Stimulated activated CD8-positive, alpha-beta memory T cell treated with anti-CD3 and anti-CD28 coated beads, Interleukin-7, amount 100 ng/mL, for 1 hour (primary cell): ENCODE measurements at places on chromosomes 12 and 14.

DNA sequence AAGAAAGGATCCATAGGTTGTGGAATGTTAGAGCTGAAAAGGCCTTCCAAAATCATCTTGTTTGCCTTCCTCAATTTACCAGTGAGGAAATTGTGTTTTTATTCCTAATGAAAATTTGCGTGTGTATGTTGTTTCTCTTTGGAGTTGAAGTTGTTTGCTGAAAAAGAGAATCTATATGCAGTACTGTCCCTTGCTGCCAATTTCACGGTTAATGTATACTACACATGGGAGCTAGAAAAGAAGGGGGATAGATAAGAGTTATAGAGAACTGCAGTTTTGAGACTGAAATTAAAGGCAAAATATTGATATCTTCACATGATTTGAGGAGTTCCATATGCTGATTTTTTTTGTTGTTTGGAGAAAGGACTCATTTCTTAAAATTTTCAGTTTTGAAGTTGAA lies 62.0 kb upstream of the LRTM2 start:
- no peak for DNase-seq

DNA sequence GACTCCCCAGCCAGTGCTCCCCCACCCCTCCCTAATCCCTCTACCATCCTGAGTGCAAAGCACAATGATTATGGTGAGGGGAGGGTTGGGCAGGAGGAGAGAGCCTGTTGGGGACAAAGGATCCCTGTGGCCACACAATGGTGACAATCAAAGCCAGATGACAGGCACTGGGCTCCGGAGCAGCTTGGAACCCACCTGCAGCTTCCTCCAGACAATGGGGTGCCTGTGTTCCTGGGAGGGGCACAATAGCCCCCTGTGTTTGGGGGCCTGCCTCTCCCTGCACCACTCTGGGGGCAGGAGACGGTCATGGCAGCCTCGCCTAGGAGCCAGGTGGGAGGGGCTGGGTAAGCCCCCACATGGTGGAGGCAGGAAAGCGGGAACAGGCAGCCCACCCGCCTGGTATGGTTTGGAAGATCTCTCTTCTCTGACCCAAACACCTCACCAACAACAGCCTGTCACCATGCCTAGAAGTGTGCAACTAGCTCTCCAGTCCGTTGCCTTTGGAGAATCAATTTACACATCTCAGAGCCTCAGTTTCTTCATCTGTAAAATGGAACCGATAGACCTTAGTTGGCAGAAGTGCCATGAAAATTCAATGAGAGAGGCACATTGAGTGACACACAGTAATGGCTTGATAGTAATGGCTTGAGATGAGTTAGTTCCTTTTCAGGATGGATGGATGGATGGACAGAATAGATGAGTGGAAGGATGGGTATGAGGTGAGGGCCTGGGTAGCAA lies 53.0 kb downstream of the MVK start:
- DNase-seq, result no peak

DNA sequence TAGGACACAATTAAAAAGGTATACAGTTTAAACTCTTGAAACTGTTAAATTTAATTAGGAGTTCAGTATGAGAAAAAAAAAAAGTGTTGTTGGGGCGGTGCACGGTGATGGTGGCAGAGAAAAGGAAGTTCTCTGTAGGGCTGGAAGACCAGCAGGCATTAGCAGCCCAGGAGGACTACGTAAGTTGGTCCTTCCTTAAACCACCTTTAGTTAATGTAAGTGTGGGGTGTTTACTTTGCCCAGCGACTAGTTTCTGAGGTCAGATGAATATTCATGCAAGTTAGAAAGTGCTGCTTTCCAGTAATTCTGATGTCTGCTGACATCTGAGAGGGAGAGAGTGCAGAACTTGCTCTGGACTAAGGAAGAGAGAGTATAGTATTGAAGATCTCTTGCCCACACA lies 54.9 kb downstream of the NKX2-1 start:
- no peak for DNase-seq

DNA sequence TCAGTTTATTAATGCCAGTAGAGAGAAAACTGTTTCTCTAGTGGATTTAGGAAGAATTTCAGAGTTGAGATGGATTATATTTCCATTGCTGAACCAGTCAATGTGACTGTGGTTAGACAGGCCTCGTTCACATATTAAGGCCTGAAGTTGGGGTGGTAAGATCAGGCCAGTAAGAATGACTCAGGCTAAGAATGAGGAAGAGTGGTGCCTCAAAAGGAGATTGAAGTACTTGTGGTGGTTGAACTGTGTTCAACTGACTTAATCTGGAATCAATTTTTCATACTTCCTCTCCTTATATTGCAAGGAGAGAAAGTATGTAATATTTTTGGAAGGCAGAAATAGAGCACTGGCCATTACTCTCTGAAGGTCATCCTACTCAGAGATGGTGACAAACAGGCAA lies 37.8 kb upstream of the ATF7IP start:
- DNase-seq, result no peak

- no peak for DNase-seq
Measured at GRCh38 chr14:90987140-90987539, 73.3 kb downstream of the RPS6KA5 start.

GRCh38 chr14:66365388-66365787 lies 120.8 kb upstream of the CCDC196 start:
- no peak for DNase-seq

DNA sequence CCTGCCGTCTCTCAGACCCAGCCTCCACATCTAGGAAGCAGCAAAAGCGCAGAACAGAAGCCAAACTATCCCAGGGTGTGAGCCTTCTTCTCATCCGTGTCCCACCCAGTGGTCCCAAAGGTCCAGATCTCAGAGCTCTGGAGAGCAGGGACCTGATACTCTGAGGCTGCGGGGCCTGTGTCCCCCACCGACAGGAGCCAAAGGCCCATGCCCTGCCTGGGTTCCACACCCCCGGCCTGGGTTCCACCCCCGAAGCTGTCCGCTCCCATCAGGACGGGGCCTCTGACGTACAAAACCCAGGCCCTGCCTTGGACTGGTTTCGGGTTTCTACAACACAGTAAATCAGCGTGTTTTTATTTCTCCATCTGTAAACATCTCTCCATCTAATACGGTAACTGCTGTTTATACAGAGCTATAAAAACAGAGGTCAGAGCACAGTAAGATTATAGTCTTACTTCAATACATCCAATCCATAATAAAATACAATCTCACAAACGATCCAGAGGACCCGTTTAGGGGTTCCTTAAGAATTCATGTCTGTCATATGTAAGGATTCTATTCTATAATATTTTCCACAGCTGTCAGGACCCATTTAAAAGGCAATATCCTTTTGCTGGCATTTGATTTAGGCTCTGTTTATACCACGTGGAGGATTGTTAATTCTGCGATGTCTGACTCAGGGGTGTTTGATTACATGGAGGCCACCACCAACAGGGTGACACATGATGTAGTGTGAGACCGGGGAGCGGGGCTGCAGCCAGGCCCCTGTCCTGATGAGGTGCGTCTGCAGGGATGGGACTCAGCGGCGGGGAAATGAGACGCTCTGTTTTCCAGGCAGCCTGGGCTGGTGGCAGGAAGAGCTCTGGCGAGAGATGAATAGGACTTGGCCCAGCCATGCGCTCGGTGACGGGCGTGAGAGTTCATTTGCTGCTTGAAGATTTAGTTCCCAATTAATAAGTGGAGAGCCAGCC lies 110.3 kb downstream of the DICER1 start:
- DNase-seq, result no peak

DNA sequence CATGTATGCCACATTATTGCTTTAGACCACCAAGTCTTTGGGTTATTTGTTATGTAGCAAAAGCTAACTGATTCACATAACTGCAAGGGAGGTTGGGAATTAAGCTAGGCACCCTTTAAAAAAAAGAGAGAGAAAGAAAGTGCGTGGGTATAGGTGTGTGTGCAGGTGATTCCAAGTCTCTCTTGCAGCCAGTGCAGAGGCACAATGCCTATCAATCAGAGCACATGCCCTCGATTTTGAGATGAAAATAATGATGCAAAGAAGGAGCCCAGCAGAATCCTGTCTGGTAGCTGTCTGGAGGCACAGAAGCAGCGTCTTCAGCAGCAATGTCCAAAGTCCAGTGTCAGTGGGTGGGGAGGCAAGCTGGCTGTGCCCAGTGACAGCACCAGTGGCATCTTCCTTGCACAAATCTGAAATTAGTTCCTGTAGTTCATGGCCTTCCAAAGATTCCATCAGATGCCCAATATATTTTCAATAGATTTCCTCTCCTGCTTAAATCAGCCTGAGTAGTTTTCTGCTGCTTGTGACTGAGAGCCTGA lies 62.4 kb upstream of the TBPL2 start:
- DNase-seq, result no peak

DNA sequence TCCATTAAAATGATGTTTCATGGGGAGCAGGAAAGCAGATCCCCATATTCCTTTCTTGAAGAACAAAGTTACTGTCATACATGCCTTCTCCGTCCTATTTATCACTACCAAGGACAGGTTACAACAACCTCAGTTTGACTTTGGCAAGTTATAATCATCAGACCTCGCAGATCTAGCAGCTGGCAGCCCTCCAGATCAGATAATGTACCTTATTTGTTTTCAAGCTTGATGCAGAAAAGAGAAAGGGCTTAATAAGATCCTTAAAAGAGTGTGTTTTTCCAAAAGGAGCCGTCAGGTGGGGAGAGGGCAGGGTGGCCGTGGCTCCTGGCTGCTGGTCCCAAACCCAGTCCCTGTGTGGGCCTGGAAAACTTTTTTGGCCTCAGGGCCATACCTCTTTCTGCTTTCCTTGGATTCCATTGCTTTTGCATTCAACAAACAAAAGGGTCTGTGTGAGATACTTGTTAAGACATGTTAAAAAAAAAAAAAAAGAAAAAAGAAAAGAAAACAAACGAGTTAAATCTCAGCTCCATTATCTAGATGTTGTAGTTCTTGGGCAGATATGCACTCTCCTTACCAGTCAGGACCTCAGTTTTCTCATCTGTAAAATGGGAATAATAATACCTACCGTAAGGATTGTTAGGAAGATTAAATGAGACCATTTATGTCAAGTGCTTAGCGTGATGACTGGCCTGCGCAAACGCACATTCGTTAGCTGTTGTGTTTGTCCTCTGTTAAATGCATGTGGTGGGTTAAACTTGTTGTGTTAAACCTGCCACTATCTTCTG lies 64.6 kb downstream of the B4GALNT3 start:
- DNase-seq, result no peak

GRCh38 chr12:2336409-2336829 lies 283.6 kb downstream of the CACNA1C start:
- DNase-seq, result no peak

DNA sequence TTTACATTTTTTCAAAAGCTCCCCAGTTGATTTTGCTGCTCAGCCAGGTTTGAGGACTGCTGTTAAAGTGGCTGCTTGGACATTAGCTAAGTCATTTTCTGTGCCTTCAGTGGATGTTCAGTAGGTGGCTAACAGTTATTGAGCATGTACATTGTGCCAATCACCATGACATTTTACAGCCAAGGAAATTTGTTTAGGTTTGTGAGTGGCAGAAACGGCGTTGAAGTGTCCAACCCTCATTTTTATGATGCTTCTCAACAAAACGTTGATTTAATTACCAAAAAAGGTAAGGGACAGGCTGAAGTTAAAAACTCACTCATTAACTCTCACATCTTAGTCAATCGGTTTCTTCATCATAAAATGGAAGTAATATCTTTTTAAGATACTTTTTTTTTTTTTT lies 37.0 kb upstream of the LRIG3 start:
- no peak for DNase-seq

GRCh38 chr14:72715215-72715849 lies 178.6 kb downstream of the DPF3 start:
- no peak for DNase-seq

DNA sequence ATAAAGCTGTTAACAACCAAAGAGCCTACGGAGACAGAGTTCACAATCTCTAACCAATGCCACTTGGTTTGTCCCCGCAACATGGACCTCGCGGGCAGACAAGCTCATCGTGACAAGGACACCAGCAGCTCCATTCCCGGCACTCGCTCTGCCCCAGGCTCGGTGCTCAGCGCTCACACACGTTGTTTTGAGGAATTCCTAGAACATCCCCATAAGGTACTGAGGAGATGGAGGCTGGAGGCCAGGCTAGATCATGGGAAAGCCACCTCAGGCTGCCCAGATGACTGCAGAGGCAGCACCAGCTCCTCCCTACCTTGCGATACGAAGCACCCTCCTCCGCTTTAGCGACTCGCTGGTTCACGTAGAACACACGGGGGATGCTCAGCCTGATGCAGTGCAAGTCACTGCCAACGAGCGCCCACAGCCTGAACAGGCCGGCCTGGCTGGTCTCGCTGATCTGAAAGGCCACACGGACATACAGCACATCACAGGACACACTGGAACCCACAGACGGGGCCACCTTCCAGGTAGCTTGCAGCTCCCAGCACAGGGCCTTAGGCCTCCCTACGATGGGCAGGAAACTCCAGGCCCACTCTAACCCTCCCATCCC lies 30.1 kb downstream of the P2RX2 start:
- DNase-seq, result no peak

DNA sequence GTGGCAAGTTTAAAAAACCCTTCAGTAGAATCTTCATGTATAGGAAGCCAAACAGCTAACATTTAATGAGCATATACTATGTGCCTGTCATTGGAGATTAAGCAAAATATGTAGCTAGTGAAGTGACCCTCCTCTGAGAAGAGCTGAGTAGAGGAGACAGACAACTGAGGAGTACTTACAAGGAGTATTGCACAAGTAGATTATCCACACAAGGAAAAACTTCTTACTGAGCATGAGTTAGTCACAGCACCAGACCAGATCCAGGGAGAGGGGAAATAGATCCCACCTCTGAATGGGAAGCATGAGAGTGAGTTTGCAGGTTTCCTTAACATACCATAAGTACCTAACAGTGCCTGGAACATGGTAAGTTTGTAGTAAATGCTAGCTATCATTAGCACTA lies 33.0 kb downstream of the FRMD6 start:
- no peak for DNase-seq

GRCh38 chr12:39905152-39905551 lies 200.7 kb downstream of the SLC2A13 start:
- DNase-seq, result no peak

DNA sequence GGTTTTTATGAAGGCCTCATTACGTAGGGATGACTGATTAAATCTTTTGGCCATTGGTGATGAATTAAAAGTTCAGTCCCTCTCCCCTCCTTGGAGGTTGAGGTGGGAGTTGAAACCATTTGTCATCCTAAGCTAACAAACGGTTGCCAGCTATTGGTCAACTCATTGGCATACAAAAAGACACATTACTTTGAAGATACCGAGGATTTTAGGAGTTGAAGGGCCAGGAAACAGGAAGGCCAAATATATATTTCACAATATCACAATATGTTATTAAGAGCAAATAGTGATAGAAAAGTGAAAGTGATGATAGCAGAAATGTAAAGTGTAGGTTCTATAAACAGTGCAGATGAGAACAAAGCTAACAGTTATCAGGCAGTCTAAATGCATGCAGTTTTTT lies 24.4 kb downstream of the RCOR1 start:
- no peak for DNase-seq

GRCh38 chr14:100592972-100593371 lies 5.8 kb upstream of the BEGAIN start:
- no peak for DNase-seq

DNA sequence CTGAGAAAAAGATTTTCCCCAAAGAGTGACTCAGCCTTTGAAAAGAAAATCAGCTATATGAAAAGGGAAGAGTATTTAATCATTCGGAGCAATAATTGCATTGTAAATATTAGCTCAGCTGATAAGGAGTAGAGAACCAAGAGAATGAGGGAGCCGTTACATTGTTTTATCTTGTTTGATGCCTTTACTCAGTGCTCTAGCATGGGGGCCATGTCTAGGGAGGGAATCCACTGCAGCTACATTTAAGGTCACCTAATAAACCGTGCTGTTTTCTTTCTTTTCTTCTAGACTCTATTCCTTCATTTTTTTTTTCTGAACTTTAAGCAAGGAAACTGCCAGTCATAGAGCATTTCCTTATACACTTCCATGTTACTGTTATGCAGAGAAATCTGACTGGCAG lies 447.0 kb downstream of the DIO2 start:
- no peak for DNase-seq

GRCh38 chr14:54759982-54760585 lies 142.5 kb downstream of the GCH1 start:
- DNase-seq, result no peak
